ENCODE measurements at places on chromosomes 4 and X.

DNA sequence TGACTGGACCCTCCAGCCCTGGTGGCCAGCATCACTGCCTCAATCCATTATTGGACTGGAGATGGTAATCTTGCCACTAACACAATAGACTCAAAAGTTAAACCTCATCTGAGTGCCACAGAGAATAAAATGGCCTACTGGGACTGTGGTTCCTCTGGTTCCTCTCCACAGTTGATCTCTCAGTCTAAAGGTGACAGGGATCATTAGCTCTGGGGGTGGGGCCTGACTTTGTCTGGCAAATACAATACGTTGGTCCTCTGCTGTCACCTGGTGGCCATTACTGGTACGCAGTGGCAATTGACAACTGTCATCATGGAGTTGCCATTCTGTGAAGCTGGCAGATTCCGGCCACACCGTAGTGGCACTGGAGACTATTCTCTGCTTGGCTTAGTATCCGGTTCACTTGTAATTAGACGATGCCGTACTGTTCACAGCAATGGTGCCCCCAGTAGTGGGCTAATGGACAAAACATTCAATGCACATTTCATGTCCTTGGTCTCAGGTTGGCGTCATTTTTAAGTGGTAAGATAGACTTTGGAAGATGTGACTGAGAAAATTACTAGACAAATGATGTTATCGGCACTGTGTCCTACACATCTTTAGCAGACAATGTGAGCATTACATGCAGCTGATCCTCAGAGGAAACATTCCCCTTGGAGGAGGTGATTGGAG lies 6.7 kb downstream of the FGFBP2 start:
- DNase-seq, result peak; percentile 41

DNA sequence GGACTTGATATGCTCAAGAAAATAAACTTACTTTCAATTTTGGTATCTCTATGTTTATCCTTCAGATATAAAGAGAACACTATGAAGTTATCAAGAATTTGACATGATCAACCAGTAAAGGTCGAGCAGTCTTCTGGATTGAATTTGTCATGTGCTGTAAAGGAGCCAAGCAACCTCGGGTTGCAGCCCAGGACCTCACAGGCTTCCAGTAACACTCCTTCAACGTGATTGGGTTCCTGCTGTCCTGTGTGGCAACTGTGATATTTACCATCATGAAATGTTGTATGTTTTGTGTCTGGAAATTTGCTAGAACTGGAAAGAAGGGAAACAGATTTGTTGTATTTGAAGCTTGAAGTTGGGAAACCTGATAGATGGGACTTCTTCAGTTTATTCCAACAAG lies 52.0 kb upstream of the UGT2B7 start:
- no peak for DNase-seq

GRCh38 chrX:683576-683975 lies 53.0 kb downstream of the SHOX start:
- no peak for DNase-seq

GRCh38 chrX:147917700-147918695 lies 6.3 kb downstream of the FMR1 start:
- no peak for DNase-seq

DNA sequence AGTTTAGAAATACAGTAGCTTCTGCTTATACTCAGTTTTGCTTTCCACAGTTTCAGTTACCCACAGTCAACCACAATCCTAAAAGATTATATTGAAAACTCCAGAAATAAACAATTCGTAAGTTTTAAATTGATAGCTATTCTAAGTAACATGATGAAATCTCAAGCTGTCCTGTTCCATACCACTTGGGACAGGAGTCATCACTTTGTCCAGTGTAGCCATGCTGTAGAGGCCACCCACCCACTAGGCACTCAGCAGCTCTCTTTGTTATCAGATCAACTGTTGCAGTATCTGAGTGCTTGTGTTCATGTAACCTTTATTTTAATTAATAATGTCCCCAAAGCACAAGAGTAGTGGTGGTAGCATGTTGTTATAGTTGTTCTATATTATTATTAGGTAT lies 117.5 kb upstream of the IQCM start:
- no peak for DNase-seq

- DNase-seq, result no peak
Observed at GRCh38 chrX:129771266-129771995, 8.3 kb upstream of the SASH3 start.

DNA sequence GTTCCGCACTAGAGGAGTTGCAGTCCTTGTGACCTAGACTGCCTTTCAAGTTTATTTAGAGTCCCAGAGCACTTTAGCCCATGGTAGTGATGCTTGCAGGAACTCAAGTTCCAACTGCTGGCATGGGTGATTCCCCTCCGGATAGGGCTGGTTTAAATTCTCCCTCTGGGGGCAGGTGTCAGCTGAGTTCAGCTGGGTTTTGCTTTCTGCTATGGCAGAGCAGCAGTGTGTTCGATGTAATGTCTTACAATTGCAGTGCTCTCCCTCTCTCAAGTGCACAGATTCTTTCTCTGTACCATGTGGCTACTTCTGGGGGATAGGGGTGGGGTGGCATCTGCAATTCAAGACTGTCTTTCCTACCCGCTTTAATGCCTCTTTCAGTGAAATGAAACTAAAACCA lies 164.8 kb upstream of the ZIC3 start:
- no peak for DNase-seq

DNA sequence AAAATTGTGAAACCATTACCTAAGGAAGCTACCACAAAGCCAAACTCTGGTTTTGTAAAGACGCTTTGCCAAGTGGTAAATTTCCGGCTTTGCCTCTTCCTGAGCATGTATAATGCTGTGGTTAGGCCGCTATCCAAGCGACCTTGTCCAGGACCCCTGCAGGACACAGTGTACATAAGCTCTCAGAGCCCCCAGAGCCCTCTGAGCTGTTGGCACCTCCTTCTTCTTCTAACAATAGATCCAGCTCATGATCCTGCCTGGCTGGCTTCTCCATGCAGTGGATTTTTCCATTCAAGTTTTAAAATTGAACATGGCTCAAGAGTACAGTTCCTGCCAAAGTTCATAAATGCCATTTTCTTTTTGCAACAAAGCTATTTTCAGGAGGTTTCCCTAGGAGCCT lies 326.7 kb downstream of the MAPK10 start:
- DNase-seq, result no peak

DNA sequence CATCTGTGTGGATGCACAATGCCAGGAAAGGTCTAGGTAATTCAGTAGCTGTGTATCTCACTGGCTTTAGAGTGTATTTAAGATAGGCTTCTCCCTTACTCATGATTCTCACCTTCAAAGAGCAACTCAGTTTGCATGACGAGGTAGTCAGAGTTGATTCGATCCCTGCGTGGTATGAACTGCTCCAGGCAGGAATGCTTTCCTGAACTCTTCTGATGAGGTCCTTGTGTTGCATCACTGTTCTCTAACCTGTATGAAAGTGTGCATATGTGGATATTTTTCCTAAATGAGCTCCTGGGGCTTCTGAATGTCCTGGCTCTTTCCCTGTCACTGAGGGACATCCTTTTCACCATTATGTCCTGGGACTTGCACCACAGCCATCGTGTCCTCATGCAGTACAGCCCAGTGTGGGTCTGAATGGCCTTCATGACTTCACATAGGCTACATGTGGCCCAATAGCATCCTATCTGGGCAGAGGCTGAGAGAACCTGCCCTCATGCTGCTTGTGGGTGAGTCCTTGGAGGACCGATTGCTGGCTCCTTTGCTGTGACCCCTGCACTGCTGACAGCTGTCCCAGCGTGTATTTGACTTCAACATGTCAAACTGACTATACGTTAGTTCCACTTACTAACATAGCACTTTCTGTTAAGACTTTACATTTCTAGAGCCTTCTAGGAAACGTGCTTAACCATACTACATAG lies 65.3 kb upstream of the WDR1 start:
- no peak for DNase-seq

GRCh38 chr4:55435141-55435841 lies 39.5 kb downstream of the TMEM165 start:
- no peak for DNase-seq

DNA sequence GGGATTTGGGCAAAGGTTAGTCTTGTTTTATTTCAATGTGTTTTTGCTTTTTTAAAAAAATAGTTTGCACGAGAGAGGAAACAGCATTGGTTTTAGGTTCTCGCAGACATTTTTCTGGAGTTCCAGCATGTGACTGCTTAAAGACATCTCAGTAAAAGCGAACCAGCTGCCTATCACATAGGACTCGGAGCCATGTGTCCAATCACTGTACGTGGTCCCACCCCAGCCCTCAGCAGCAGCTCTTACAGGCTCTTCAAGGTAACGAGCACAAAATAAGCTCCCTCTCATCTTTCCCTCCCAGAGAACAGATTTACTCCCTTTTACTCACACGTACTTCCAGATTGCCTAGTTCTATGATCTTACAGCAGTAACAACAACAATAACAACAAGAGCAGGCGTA lies 68.7 kb downstream of the MCF2 start:
- DNase-seq, result no peak

DNA sequence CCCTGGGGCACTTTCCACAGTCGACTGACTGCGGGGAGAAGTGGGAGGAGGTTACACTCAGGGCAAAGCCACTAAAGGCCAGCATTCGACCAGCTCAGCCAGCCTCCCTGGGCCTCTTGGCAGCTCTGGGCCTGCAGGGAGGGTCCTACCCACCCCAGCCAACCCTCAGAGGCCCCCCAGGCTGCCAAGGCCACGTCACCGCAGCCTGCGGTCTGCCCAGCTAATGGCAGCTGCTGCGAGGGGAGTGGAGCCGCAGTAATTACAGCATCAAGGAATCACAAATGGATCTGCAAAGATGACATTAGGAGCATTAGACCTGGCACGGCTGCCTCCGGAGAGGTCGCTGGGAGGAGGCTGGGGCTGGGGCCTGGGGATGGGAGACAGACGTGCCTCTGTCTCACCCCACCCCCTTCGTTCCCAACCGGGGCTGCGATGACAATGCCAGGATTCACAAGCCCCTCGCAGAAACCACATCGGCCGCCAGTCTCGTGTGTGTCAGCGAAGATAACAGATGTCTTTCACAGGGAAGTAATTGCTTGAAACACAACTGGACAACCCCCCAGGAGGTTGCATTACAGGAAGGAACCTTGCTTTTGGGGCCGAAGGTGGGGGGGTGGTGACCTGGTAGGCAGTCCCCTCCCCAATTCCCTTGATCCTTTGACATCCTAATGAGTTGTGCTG lies 367.6 kb downstream of the BCOR start:
- peak; percentile 40 for DNase-seq

DNA sequence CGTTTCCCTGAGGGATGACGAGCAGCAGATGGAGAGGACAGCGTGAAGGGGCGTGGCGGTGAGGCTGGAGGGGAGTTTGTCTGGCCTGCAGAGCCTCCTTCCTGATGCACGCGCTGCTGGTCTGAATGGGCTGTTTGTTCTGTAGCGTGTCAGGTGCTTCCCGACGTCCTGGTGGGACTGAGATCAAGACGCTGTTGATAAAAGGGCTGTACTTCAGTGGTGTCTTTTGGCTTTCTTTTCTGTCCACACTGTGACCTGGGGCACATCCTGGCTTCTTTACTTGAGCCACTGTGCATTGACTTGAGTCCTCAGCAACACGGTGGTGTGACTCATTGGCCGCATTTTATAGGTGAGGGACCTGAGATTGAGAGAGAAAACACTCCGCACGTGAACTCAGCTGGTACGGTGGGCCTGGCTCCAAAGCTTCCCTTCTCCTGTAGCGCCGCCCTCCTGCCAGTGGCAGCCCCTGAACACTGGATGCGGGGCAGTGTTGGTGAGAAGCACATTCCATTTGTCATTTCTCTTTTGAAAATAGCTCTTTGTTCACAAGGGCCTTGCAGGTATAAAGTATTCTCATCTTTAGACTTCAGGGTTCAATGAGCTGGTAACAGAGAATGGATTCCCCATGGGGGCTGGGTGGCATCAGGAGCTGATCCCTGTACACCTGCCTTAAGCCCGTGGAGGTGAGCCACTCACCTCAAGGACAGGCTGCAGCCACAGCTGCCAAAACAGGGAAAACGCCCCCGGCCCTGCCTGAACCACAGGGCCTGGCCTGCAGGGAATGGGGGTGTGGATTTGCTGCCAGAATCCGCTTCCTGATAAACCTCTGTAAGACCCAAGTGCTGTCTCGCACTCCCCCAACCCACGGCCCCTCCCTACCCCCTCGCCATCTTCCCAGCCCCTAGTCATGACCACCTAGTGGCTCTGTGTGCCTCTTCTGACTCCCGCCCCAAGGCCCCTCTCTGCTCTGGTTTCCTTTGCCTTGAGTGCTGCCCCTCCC lies 29.2 kb downstream of the NSG1 start:
- no peak for DNase-seq

- no peak for DNase-seq
Observed at GRCh38 chr4:173125216-173125812, 43.3 kb upstream of the GALNT7 start.

DNA sequence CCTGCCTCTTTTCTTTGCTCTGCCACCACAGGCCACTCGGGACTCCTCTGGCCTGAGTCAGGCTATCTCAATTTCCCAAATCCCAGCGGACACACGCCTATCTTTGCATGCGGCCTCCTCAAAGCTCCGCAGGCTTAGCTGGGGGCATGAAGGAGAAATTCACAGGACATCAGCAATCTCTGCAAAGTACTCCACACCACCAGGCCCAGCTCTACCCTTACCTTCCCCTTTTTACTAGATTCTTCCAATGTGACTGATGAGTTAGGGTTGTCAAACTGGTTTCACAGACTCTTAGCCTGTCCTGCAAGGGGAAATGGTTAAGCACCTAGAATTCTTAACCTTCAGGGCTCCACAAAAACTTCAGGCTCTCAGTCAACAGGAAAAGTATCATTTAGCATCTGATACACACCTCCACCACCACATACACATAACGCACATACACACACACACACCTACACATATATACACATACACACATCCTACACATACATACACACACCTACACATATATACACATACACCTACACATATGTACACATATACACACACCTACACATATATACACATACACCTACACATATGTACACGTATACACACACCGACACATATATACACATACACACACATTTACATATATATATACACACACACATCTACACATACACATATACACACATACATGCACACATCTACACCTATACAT lies 349.1 kb downstream of the ANK2 start:
- DNase-seq, result no peak

DNA sequence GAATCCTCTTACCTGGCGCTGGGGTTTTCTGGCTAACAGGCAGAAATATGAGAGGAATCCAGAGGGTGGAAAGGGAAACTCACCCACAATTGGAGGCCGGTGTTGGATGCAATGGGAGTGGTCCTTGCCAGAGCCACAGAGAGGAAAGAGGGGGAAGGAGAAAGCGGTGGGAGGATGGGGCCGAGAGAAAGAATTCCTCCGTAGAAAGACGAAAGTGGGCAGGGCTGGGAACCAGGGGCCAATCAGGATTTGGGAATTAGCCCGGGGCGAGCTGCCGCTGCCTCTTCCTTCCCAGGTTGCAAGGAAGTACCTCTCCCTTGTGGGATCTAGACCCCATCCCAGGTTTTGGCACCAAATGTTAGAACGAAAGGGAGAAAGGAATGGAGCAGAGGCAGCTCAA lies 83.1 kb upstream of the SPIN4 start:
- no peak for DNase-seq

DNA sequence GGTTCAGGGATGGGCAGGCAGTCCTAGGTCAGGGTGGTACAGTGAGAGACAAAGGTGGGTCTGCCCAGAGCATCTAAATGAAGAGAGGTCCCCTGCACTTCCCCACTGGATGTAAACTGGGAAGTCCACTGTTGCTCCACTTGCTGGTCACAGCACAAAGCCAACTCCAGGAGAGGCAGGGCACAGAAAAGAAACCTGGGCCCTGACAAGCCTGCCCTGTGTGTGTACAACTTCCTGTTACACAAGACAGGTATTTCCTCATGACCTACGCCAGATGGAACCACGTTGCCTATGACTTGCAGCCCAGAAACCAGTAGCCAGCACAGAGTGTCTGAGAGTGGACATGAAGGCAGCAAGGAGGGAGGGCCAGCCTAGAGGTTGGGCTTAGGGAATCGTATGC lies 161.8 kb downstream of the SH3KBP1 start:
- DNase-seq, result no peak

- DNase-seq, result no peak
Observed at GRCh38 chr4:31984872-31985271, 1264.7 kb downstream of the PCDH7 start.
